Head of caudate nucleus (tissue), 42 donors: ENCODE measurements at places on chromosomes 1 and 21.

GRCh38 chr1:170483051-170483450 lies 48.9 kb upstream of the GORAB start:
- no peak for DNase-seq

- DNase-seq, result no peak
Measured at GRCh38 chr1:152182431-152182830, 23.4 kb upstream of the RPTN start.

- peak; percentile 85 for DNase-seq
Measured at GRCh38 chr1:156114101-156114918, at the start of gene LMNA. Gene LMNA, plus strand, starts transcription at chr1:156114711. Its CDS starts 208 bp downstream, at chr1:156114919.

DNA sequence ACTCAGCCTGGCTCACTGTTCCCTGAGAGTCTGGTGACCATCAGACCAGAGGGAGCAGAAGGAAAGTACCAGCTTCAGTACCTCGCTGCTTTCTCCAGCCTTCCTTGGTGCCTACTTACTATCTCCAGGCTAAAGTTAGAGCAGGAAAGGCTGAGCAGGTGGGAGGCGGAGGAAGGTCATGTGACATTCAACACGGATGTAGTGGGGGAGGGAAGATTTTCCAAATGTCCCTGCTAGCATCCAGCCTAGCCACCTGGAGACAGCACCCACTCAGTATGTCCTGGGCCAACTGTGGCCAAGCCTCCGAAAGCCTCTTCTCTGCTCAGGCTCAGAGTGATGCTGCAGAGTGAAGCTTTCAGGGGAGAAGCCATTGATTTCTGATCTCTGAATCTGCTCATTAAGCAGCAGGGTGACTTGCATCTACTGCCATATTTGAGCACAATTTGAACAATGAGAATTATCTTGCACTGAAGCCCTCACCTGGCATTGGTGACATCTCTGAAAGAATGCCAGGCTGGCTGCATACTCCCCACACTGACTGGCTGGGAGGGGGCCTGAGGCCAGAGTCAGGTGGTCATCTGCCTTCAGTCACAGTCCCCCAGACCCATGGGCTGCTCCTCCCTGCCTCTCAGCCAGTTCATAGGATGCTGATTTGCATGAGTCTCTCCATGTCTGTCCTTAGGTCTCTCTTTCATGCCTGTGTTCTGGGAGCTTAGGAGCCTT lies 86.2 kb downstream of the KCND3 start:
- DNase-seq, result peak; percentile 41

- DNase-seq, result no peak
Measured at GRCh38 chr1:230069796-230070195, 2.8 kb downstream of the GALNT2 start.

- no peak for DNase-seq
Measured at GRCh38 chr21:42993051-42993712, 18.8 kb downstream of the PKNOX1 start.

GRCh38 chr1:91851130-91852010 lies 34.6 kb downstream of the TGFBR3 start:
- DNase-seq, result peak; percentile 74

- peak; percentile 76 for DNase-seq
Measured at GRCh38 chr1:30786264-30786991, 28.9 kb upstream of the LAPTM5 start.

DNA sequence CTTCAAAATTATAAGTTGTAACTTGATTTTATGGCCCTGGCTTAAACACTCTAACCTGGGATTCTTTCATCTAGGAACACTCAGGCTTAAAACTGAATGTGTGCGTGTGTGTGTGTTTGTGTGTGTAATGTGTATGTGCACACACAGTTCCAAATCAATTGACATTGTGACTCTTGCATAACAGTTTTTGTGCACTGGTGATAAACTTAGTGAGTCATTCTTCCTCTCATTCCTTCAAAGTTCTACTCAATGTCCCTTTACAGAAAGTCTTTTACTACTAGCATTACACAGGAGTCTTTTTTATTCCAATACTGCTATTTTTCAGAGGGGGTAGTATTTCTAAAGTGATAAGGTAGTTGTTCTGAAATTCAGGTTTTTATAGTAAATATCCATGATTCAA lies 943.6 kb downstream of the KCNT2 start:
- no peak for DNase-seq

DNA sequence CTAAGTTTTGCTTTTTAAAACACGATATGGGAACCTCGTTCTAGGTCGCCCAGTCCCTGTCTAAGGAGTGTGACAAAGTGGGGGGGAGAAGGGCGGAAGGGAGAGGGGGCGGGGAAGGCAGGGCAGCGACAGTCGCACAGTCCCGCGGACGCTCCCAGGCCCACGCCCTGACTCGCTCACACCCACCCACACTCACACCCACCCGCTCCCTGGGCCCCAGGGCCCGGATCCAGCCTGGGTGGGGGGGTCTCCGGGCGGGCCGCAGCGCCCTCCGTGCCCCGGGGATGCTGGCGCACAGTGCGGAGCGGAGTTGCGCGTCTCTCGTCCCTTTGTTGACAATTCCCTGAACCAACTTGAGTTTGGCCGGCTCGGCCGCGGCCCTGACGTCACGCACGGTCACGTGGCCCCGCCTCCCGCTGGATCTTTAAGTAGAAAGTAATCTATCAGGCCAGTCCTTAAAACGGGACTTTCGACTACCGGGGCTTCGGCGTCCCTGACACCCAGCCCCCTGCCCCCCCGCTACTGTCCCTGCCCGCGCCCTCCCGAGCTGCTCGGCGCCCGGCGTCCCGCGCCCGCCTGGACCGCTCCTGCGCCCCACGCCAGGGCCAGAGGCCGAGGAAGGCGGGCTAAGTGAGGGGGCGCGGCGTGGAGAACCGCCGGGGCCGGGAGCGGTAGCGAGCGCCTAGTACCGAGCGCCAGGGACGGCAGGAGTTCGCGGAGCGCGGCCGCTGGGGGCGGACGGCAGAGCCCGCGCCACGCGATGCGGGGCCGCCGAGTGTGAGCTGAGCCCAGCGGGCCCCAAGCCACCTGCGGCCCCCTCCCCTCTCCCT lies at the start of gene FOXD3:
Gene FOXD3, plus strand, starts transcription at position 454 of the 830 bp plus-strand sequence. CDS start 492 bp downstream, outside the sequence.
- no peak for DNase-seq

DNA sequence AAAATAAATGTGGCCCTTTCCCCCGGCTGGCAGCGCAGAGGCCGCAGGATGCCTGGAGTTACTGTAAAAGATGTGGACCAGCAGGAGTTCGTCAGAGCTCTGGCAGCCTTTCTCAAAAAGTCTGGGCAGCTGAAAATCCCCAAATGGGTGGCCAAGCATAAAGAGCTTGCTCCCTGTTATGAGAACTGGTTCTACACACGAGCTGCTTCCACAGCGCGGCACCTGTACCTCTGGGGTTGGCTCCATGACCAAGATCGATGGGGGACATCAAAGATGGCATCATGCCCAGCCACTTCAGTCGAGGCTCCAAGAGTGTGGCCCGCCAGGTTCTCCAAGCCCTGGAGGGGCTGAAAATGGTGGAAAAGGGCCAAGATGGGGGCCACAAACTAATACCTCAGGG lies 95.9 kb downstream of the LRIG2 start:
- DNase-seq, result no peak

- DNase-seq, result no peak
Measured at GRCh38 chr1:201268604-201269151, 14.6 kb upstream of the PKP1 start.
